H4 (cell line): ENCODE measurements at places on chromosomes 2 and 18. TPM values are rescaled to one million over a fixed set of nuclear protein-coding genes. Genes with fewer than 3 reads are reported as not detected.

SLC19A3 gene
- 0.27 and 0.51 TPM in 2 replicates for total RNA-seq

ERBB4 gene
- total RNA-seq = 0.04 and 0.33 TPM in 2 replicates

NAT8 gene
- not detected in 2 replicates for total RNA-seq

RAD51AP2 gene
- 0.02 and 0.06 TPM in 2 replicates for total RNA-seq

VSNL1 gene
- 0.12 and 2.1 TPM in 2 replicates for total RNA-seq

AMER3 gene
- not detected in 2 replicates for total RNA-seq

GALNT13 gene
- total RNA-seq = 10.4 and 12.8 TPM in 2 replicates

NDUFB3 gene
- 136 and 151 TPM in 2 replicates for total RNA-seq

BMP10 gene
- not detected in 2 replicates for total RNA-seq

KCMF1 gene
- total RNA-seq = 61.6 and 90.1 TPM in 2 replicates

PARD6G gene
- total RNA-seq = 2.3 and 6.7 TPM in 2 replicates

UGGT1 gene
- total RNA-seq = 39.9 and 45.6 TPM in 2 replicates

TWIST2 gene
- total RNA-seq = 25.6 and 26.8 TPM in 2 replicates

CTAGE1 gene
- not detected in 2 replicates for total RNA-seq

ARHGAP15 gene
- total RNA-seq = 0.15 TPM in 1 of 2 replicates, not detected in the other

TRIB2 gene
- 31.4 and 34.8 TPM in 2 replicates for total RNA-seq

CABYR gene
- total RNA-seq = 0.52 TPM in 1 of 2 replicates, not detected in the other

FIGN gene
- total RNA-seq = 2.4 and 2.7 TPM in 2 replicates

MOGAT1 gene
- total RNA-seq = not detected in 2 replicates

CCDC148 gene
- 0.52 and 1.5 TPM in 2 replicates for total RNA-seq

C2orf80 gene
- total RNA-seq = not detected in 2 replicates
